MG63 (cell line): ENCODE measurements at places on chromosomes 1 and 21.

GRCh38 chr1:28297826-28298225 lies 31.0 kb upstream of the MED18 start:
- no peak for DNase-seq

- no peak for DNase-seq
Observed at GRCh38 chr1:32062867-32063230, 9.9 kb upstream of the TMEM39B start.

- DNase-seq: no peak
Observed at GRCh38 chr1:153493343-153493960, 33.0 kb upstream of the S100A7 start.

GRCh38 chr1:164017239-164017638 lies 541.7 kb upstream of the PBX1 start:
- DNase-seq: no peak

DNA sequence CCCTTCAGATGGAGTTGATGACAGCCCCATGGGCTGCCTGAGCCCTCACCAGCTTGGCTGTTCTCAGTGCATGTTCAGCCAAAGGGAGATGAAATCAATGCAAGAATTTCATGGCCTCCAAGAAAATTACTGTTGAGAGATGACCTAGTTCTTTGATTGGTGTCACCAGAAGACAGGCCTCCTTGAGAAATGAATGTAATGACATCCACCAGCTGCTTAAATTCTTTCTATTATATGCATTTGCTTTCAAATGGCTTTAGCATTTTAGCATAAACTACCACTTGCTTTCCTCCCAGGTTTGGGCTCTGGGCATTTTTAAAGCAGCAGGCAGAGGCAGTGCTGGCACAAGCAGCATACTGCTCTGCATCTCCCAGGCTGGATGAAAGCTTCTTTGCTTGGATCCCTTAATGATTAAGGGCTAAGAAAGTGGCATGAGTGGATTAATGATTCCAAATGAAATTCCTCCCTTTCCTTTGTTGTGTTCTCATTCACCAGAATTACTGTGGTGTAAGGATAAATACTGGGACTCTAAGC lies 278.4 kb downstream of the ZNF326 start:
- no peak for DNase-seq

DNA sequence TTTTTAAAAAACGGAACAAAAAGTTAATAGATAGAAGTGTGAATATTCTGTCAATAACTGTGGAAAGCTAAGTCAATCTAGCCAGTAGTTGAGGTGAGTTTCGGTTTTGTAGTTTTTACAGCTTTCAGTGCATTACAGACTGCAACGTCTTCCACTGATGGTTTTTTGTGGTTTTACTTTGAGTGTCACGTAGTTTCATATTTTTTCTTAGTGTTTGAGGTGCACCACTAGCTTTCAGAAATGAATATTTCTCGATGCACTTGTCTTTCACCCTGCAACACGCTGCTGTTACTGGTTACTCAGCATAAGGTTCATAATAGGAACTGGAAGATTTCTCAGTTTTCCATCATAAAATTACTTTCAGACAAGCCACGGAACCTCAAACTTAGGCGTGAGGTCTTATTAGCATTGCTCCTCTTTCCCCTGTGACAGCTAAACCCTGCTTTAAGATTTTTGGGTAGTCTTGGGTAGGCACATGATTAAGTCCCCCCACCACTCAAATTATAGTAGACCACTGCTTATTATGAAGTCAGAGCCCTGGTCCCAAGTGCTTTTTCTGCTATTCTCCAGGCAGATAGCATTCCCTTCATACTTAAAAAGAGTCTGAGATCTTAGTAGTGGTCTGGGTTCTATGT lies 1412.7 kb downstream of the KCNT2 start:
- DNase-seq: no peak

- DNase-seq: no peak
Observed at GRCh38 chr1:42965378-42965777, 6.7 kb upstream of the SLC2A1 start.

GRCh38 chr21:21897275-21897883 lies 899.2 kb downstream of the NCAM2 start:
- peak; percentile 67 for DNase-seq

- DNase-seq: no peak
Observed at GRCh38 chr1:5388622-5389021, 603.6 kb downstream of the NPHP4 start.

DNA sequence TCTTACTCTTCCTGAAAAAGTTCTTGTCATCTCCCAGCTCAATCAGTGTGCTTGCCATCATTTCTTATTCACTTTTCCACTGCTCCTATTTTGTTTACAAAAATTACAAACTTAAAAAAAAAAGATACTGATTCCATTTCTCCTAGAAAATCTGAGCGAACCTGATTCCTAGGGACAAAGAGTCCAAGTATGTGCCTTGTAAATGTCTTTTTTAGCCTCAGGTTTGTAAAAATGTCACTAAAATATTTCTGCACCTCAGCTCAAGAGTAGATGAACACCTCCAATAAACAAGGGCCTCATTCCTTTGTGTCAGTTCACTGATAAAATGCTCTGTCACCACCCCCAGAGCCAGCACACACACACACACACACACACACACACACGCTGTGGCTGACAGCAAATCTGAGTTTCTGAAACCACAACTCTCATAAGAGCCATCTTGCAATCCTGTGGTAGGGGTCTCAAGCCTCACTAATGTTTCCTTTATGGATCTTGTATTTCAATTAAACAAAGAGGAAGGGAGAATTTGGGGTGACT lies 299.2 kb downstream of the PBX1 start:
- DNase-seq: no peak

GRCh38 chr1:53340660-53341520 lies 13.0 kb upstream of the LRP8 start:
- DNase-seq: no peak

DNA sequence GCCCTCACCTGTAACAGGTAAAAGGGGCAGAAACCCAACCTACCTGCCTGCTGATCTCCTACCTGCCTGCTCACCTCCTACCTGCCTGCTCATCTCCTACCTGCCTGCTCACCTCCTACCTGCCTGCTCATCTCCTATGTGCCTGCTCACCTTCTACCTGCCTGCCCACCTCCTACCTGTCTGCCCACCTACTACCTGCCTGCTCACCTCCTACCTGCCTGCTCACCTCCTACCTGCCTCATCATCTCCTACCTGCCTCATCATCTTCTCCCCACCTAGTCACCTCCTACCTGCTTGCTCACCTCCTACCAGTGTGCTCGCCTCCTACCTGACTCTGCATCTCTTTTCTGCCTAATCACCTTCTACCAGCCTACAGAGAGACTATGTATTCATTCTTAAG lies 452.9 kb downstream of the MATN1 start:
- DNase-seq: no peak

- DNase-seq: no peak
Observed at GRCh38 chr21:37970548-37970947, 54.3 kb upstream of the KCNJ6 start.

DNA sequence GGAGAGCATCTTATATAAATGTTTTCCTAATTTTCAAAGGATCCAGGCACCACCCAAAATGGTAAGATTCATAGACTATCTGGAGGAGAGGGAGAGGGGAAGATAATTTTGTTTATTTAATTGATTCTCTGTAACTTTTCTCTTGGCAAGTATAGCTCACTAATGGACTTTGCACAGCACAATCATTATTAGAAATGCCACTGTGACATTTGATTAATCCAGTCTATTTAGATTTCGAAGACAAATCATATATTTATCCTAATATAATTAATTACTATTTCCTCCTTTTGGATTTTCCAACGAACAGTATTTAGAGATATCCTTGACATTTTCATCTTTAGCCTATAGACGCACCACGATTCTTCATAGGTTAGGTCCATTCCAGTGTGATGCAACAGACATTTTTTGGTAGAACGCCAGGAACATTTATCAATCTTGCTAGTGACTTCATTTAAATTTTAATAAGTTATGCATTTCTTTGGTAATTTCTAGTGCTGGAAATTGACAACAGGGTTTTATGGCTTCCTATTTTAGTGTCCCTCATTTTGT lies 152.4 kb downstream of the GRIK1 start:
- no peak for DNase-seq

GRCh38 chr1:225602590-225603206 lies 50.2 kb downstream of the ENAH start:
- no peak for DNase-seq

GRCh38 chr1:118984722-118985639 lies 3.2 kb downstream of the TBX15 start:
- DNase-seq: peak; percentile 54

DNA sequence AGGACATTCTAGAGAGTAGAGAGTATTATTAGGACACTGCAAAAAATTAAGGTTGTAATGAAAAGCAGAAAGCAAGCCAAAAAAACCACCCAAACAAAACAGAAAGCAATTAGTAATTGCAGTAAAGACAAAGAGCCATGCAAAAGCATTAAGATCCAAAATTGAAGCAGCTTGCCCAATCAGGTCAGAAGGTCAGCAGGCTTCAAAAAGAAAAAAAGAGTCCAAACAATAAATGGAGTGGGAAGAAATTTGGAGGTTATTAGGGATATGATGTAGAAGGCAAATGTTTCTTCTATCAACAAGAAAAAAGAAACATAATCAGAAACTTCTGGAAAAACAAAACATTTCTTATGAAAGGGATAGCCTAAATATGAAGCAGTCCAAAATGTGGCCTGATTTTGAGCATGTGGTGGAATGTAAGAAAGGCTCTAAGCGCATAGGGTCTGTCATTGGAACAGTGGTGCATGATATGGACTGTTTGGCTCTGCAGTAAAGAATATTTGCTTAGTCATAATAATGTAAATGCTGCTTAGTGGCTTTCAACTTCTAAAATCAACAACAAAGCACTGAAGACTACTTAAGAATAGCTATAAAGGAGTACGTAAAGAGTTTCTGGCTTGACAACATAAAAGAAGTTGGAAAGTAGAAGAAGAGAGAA lies 4.8 kb downstream of the STUM start:
- no peak for DNase-seq

DNA sequence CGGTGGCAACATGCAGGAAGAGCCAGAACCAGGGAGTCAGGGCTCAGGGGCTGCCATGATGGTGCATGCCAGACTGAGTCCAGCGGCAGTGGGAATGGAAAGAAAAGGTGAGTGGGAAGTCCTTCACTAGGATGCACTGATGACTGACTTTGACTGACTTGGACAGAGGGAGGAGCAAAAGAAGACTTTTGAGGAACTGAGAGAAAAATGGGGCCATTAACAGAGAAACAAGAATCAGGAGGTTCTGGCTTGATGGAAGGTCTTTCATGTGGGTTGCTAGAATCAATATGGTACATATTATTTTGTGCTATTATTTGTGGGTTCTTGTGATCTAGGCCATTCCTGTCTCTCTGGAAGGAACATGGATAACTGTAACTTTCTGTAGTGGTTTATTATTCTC lies 454.6 kb upstream of the PROX1 start:
- no peak for DNase-seq

DNA sequence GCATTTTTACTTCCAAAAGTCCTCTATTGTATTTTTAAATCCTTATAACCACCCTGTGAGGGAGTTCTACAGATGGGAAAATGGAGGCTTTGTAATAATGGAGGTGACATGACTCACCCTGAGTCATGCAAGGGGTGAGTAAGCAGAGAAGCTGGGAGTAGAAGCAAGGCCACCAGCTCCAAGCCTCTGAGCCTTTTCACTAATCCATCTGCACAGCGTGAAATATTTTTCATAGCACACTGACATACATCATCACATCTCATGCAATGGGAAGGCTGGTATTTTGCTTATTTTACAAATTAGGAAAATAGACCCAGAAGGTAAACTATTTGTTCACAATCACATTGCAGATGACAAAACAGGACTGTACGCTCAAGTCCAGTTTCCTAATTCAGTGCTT lies 96.9 kb downstream of the KCNH1 start:
- peak; percentile 92 for DNase-seq

DNA sequence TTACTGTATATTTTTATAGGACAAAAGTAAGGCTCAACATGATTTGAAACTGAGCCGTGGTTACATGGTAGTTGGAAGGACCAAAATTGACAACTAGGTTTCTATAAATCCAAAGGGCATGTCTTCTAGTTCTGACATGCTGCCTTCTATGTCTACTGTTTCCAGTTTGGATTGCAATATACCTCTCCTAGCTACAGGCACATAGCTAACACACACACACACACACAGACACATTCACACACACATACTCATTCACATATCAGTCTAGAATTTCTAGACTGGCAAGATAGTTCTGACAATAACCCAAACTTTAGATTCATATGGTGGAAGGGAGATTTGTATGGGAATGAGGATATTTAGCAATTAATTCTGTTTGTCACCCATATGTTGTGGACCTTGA lies 544.8 kb upstream of the CAMK1G start:
- DNase-seq: no peak

- no peak for DNase-seq
Observed at GRCh38 chr1:61419657-61420056, 305.3 kb downstream of the TM2D1 start.

- peak; percentile 74 for DNase-seq
Observed at GRCh38 chr1:224615861-224616755, at the start of gene CNIH3. Gene CNIH3 (plus strand): TSS chr1:224616317. CDS start chr1:224617175, 858 bp downstream.

DNA sequence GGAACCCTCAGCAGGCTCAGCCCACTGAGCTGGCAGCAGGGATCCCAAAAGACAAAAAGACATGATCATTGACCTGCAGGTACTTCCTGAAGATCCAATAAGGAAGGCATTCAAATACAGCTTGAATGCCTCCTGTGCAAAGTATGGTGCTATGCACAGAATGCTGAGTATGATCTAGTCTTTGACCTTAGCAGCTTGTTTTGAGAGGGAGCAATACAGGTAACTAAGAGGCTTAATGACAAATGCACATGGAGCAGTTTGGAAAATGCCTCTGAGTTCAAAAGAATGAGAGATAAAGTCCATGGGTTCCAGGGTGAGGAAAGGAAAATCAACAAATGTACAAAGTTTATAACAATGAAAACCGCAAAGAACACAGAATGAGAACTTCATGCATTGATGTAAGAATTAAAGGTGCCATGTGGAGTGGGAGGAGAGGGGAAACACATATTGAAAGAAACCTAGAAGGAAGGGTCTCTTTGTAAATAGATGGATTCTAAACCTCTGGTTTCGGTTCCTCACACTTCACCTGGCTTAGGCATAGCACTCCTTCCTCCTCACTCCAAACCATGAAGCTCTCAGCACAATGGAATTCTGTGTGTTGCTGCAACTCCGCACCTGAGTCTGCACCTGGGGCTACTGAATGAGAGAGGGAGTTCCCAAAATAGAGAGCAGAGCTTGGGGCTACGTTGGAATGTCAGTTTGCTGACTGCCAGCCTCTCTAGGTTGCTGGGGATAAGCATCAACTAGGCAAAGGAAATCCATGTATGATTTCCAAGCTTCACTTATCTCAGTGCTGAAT lies 77.6 kb downstream of the PLXNA2 start:
- DNase-seq: no peak

DNA sequence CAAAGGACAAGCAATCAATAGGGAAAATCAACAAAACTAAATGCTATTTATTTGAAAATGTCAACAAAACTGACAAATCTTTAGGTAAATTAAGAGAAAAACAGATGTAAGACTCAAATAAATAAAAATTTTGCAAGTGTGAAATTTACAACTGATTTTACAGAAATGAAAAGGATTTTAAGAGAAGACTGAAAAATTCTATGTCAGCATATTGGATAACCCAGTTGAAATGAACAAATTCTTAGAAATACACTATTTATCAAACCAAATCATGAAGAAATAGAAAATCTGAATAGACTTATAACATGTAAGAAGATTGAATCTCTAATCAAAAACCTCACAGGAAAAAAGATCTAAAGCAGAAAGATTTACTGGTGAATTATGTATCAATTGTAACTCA lies 7.6 kb upstream of the SPRR2F start:
- DNase-seq: no peak
